Peyer's patch (tissue), 4 donors: ENCODE measurements at places on chromosomes 11 and 22. TPM values are rescaled to one million over a fixed set of nuclear protein-coding genes. Genes with fewer than 3 reads are reported as not detected.

DNA sequence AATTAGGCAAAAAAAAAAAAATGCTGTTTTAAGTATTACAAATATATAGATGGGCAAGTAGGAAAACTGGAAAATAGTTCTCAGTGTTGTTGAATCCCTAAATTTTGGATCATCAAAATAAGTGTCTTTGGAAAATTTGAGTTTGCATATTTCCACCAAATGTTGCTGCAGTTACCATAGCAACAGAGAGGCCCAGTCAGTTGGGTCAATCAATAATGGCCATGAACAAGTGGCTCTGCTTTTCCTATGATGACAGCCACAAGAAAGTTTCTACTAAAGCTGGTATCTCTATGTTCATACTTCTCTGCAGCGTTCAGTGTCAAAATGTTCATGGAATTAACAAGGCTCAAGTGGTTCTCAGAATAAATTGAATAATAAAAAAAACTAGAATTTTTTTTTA, 79.1 kb downstream of the SERGEF start:
- no peaks in the 10 kb centered on the region for H3K36me3 ChIP-seq
- no peak overlapping the region for H3K27ac ChIP-seq
- H3K27me3 ChIP-seq, result no peaks in the 10 kb centered on the region
- no peaks in the 10 kb centered on the region for H3K4me1 ChIP-seq
- no peak overlapping the region for H3K4me3 ChIP-seq

- no peak for DNase-seq
- H3K4me1 ChIP-seq, result no peaks in the 10 kb centered on the region
- no peaks in the 10 kb centered on the region for H3K27me3 ChIP-seq
- no peaks in the 10 kb centered on the region for H3K36me3 ChIP-seq
Observed at GRCh38 chr22:48829908-48830307, 997.8 kb downstream of the BRD1 start.

- no peaks in the 10 kb centered on the region for H3K4me1 ChIP-seq
- no peaks in the 10 kb centered on the region for H3K36me3 ChIP-seq
- no peak overlapping the region for H3K27ac ChIP-seq
- H3K27me3 ChIP-seq, result no peaks in the 10 kb centered on the region
Observed at GRCh38 chr11:128310676-128311445, 276.5 kb downstream of the ETS1 start.

DNA sequence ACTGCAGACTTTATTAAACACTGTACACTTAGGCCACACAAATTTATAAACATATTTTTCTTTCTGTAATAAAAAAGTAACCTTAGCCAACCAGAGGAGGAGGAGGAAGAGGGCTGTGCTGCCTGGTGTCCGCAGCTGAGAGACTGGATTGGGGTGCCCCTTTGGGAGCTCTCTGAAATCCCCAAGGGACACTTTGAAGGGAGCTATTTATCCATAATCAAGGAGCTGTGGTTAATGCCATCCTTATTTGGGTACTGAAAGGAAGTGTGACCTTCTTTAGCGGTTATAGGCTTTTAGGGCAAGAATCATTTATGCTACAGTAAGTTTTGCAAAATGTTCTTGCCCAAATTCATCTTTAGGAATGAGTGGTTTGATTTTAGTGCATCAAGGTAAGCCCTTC, 125.8 kb downstream of the RASSF10 start:
- H3K4me3 ChIP-seq, result no peak overlapping the region
- no peak for DNase-seq
- H3K36me3 ChIP-seq, result no peaks in the 10 kb centered on the region
- H3K27me3 ChIP-seq, result no peaks in the 10 kb centered on the region
- H3K27ac ChIP-seq, result no peak overlapping the region

DNA sequence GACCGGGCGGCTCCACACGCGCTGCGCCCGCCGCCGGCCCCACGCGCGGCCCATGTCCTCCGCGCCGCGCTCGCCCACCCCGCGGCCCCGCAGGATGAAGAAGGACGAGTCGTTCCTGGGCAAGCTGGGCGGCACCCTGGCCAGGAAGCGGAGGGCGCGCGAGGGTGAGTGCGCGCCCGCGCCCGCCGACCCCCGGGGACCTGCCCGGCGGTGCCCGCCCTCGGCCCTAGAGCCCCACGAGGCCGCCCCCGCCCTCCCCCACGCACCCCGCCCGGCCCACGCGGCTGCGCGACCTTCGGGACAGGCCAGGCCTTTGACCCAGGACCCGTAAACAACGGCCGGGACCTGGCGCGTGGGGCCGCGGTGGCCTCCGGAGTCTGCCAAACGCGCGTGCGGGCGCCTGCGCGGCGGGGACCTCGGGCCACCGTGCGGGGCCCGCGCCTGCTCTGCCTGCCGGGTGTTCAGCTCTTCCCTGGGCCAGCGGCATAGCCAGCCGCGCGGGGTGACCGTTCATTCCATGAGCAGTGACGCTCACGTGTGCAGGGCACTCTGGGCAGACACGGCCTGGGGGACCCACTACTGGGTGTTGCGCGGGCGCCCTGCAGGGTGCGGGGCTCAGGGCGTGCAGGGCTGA, at the start of gene PARVB:
TSS of gene PARVB (plus strand) at position 15 of the 634 bp plus-strand sequence. CDS start at position 53, 38 bp downstream.
- peak; percentile 39 for DNase-seq
- H3K27me3 ChIP-seq, result no peaks in the 10 kb centered on the region
- H3K4me1 ChIP-seq, result peaks cover 12% of the 10 kb centered on the region
- peak within 1 kb of the TSS; percentile 80 for H3K27ac ChIP-seq
- H3K36me3 ChIP-seq, result no peaks in the 10 kb centered on the region

- H3K27ac ChIP-seq, result no peak overlapping the region
- no peaks in the 10 kb centered on the region for H3K36me3 ChIP-seq
Observed at GRCh38 chr11:75859614-75860013, 44.6 kb downstream of the UVRAG start.

GRCh38 chr11:46392421-46393230, 1.1 kb upstream of the CHRM4 start:
- H3K4me3 ChIP-seq, result peak overlapping the region; percentile 14
- peaks cover 54% of the 10 kb centered on the region for H3K4me1 ChIP-seq
- no peaks in the 10 kb centered on the region for H3K36me3 ChIP-seq
- DNase-seq, result peak; percentile 52

GRCh38 chr11:126489836-126490660, 134.6 kb downstream of the ST3GAL4 start:
- no peaks in the 10 kb centered on the region for H3K27me3 ChIP-seq
- no peak for DNase-seq
- H3K4me1 ChIP-seq, result no peaks in the 10 kb centered on the region
- H3K36me3 ChIP-seq, result no peaks in the 10 kb centered on the region

DNA sequence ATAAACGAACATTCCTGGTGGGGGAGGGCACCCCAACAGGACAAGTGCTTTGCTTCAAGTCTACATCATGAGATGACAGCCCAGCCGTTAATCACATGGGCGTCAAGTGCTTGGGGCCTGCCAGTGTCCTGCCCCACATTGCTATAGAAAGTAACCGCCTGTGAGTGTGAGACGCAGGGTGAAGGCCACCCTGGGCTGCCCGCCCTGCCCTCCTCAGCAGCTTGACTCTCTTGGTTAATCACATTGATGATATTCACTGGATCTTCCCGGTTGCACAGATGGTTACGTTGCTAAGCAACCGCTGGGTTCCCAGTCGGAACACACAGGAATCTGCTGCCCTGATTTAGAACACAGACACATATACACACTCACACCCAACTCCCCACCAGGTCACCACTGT, 79.3 kb downstream of the CTTN start:
- H3K4me1 ChIP-seq, result no peaks in the 10 kb centered on the region
- no peak overlapping the region for H3K4me3 ChIP-seq
- no peak overlapping the region for H3K27ac ChIP-seq
- H3K27me3 ChIP-seq, result no peaks in the 10 kb centered on the region
- no peak for DNase-seq

The NUDT8 gene
- total RNA-seq, result 5.0 TPM

The GGTLC3 gene
- not detected for total RNA-seq

The CRY2 gene
- total RNA-seq, result 67.5 TPM
